ENCODE measurements at places on chromosomes 5 and 9. TPM values are rescaled to one million over a fixed set of nuclear protein-coding genes. Genes with fewer than 3 reads are reported as not detected.

DNA sequence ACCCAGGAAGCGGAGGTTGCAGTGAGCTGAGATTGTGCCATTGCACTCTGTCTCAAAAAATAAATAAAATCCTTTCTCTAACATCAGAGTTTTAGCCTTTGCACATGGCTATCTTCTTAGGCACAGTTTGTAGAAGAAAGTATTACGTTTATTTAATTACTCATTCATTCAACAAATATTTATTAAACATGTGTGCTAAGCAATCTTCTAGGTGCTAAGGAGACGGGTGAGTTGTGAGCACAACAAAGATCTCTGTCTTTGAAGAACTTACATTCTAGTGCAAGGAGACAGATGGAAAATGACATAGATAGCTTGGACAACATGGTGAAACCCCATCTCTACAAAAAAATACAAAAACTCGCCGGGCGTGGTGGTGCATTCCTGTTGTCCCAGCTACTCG lies 122.3 kb upstream of the MYO10 start:
- no peak for DNase-seq

Gene PTPN3
- 6.3 TPM for total RNA-seq

GRCh38 chr9:73738741-73739530 lies 587.3 kb downstream of the ANXA1 start:
- no peak for DNase-seq

DNA sequence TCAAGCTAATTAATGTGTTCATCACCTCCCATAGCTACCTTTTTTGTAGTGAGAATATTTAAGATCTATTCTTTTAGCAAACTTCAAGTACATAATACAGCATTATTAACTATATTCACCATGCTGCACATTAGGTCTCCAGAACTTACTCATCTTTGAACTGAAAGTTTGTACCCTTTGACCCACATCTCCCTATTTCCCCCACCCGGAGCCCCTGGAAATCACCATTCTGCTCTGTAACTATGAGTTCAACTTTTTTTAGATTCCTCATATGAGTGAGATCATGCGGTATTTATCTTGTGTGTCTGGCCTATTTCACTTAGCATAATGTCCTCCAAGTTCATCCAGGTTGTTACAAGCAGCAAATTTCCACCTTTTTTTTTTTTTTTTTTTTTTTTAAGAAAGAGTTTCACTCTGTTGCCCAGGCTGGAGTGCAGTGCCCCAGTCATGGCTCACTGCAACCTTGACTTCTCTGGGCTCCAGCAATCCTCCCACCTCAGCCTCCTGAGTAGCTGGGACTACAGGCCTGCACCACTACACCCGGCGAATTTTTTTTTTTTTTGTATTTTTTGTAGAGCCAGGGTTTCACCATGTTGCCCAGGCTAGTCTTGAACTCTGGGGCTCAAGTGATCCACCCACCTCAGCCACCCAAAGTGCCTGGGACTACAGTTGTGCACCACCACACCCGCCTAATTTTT lies 100.4 kb upstream of the SAP30L start:
- DNase-seq, result no peak

Gene RAD1
- total RNA-seq, result 65.8 TPM

Gene INSL4
- not detected for total RNA-seq

DNA sequence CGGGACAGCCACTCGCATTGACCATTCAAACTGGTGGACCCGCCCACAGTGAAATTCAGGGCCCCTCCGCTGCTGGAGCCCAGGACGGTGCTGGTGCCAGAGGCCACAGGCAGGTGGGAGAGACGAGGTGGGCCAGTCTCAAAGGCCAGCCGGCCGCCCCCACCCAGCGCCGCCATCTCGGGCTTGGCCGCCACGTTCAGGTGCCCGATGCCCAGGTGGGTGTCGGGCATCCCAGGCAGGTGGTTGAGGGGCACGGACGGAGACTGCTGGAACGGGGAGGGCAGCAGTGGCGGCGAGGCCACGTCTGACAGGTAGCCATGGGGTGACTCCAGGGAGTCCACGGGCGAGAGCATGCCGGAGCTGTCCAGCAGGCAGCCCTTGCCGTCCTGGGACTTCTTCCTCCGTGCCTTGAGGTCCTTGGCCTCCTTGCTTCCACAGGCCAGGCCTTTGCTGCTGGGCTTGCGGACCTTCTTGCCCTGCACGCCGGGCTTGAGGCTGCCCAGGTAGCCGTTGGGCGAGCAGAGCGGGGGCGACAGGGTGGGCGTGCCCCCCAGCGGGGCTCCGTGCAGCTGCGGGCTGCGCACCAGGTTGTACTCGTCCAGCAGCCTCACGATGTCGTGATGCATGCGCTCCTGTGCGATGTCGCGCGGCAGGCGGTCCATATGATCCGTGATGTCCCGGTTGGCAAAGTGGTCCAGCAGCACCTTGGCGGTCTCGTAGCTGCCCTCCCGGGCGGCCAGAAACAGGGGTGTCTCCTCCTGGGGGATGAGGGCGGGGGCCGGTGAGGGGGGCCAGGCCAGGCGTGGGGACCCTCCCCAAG lies 14.2 kb upstream of the SEC16A start:
- no peak for DNase-seq

DNA sequence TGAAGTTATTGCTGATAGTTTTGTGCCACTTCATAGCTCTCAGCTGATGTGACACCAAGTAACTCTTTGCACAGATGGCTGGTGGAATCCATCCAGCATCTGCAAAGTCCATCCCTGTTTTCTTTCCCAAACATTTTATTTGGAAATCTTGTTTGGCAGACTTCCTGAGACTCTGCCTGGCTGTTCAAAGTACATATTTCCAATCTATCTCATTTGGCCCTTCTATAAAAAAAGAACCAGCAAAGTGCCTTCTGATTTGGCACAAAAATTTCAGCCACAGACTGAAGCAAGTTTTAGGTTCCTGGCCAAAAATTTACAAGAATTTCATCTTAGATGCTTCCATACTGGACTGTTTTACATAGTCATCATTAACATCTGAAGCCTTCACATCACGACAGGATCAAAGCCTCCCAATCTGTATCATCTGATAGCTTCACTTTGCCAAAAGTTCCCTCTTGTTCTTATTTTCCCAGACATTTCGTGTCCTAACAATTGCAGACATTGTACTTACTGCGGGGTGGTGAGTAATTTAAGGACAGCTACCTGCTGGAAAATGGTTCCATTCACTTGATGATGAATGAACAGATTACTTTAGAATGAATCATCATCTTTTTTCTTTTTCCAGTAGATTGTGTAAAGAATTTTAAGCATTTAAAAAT lies 377.3 kb downstream of the KIAA0825 start:
- no peak for DNase-seq

DNA sequence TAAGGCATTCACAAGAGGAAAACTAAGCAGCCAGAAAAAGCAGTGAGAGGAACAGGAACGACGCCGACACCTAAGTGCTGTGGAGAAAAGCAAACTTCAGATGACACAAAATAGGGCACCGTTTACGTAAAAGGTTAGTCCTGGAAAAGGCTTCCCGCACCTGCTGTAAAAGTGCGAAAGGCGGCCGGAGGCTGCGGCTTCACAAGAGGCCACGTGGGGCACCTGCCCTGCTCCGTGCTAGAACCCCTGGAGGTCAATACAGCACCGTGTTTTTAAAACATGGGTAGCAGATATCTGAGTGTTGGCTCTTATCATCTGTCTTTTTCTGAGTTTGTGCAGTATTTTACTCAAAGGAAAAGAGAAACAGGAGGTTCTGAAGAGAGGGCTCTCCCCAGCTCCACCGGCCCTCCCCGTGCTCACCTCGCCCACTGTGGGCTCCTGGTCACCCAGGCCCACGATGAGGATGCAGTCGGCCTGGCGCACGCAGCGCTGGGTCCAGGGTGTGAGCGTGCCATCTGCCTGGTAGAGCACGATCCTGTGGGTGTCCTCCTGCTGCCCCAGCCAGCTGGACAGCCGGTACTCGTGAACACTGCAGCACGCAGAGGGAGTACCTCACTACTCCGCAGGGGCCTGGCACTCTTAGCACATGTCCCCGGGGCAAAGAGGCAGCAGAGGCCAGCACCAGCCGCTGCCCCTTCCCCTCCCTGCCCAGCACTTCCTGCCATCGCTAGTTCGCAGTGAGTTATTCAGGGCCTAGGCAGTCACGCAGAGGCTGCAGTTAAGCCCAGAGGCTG lies 21.0 kb upstream of the NSMF start:
- DNase-seq, result no peak

- peak; percentile 65 for DNase-seq
Measured at GRCh38 chr9:72524820-72525540, 3.6 kb downstream of the TMC1 start.

All from SJCRH30 (cell line).